NT2/D1 (cell line): ENCODE measurements at places on chromosomes 4 and X.

DNA sequence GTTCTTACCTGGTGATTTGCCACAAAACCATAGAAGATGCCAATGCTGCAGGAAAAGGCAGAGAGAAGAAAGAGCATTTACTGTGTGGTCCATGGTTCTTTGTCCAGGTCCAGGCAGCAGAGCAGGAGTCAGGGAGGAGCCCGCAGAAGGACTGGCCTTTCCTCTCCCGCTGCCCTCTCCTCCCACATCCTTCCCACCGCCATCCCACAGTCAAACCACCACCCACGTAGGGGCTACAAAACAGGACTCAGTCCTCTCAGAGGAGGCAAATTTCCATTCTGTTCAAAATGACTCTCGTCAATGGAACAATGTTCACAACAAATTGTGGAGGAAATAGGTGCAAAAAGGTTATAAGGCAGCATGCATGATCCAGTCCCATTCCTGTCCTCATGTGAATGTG lies 58.6 kb downstream of the PROM1 start:
- DNase-seq: no peak

DNA sequence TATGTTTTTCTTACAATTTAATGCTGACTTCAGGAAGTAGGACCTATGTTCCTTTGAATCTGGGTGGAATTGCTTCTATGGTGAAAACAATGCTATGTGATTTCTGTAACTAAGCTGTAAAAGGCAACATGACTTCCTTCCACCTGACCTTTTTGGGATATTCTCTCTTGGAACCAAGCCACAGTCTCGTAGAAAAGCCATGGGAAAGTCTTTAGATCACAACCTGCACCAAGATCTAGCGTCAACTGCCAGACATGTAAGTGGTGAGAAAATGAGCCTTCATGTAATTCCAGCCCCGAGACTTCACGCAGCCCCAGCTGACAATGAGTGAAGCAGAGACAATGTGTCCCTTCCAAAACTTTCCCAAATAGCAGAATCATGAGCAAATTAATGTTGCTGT lies 297.0 kb upstream of the DCAF8L1 start:
- DNase-seq: no peak

DNA sequence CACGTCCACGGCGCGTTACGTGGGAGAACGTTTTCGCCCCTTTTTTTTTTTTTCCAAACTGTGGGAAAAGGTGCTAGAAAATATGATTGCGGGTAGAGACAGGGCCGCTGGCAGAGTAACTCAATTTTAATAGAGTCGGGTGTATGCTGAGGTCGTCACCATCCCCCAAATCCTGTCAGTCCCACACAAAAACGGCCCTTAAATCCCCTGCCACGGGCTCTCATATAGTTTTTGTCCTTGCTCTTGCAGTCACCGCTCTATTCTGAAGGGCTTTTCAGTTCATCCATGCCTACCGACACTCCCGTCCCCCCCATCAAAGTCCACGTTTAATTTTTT lies 796 bp upstream of the MED14 start:
- DNase-seq: no peak

- no peak for DNase-seq
Observed at GRCh38 chrX:153728095-153728494, 3.4 kb downstream of the ABCD1 start.

DNA sequence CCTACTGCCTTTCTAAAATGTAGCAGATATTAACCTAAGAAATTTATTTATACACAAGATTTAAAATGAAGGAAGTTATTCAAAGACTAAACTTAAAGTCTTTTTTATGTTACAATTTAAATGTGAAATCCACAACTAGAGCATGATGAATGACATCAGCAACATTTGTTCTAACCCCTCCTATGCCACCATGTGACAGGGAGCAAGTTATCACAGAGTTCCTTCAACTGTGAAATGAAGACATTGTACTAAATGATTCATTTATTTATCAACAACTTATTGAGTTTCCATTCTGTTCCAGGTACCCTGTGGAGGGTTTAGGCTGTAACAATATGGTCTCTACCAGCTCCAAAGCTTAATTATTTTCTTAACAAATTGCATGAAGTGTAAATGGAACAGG lies 76.9 kb downstream of the SLC39A8 start:
- no peak for DNase-seq

DNA sequence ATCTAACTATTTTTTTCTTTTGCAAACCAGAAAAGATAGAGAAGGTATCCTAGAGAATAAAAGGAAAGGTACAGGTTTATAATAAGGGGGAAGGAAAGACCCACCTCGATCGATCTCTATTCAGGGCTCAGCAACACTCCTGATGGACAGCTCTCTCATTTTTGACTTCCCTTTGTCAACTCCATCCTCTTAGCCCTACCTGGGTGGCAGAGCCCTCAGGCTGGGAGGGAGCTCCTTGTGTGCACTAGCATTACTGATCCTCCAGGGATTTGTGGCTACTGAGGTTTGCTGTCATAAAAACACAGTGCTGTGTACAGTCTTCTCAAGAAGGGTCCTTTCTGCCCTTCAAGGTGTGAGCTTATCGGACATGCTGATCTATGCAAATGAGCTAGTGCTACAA lies 111.0 kb downstream of the MID1 start:
- no peak for DNase-seq

DNA sequence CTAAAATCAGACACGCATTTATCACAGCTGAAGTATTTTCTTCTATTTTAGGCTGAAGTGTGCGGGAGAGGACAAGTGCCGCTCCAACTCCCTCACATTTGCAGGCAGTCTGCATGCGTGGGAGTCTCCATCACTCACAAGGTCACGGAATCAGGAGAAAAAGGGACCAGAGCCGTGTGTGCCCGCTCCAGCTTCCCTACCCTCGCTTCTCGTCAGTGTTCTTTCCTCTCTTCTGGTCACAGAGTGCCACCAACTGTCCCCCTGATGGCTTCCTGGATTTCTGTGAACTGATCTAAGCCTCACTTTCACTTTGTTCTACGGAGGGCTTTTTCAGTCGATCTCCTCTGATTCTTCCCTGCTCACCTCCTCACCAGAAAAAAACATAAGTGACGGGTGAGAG lies 407.4 kb upstream of the AADAT start:
- DNase-seq: no peak

- no peak for DNase-seq
Observed at GRCh38 chrX:70174754-70175153, 2.5 kb upstream of the DGAT2L6 start.

- DNase-seq: no peak
Observed at GRCh38 chr4:183095199-183095512, 3.9 kb upstream of the WWC2 start.

DNA sequence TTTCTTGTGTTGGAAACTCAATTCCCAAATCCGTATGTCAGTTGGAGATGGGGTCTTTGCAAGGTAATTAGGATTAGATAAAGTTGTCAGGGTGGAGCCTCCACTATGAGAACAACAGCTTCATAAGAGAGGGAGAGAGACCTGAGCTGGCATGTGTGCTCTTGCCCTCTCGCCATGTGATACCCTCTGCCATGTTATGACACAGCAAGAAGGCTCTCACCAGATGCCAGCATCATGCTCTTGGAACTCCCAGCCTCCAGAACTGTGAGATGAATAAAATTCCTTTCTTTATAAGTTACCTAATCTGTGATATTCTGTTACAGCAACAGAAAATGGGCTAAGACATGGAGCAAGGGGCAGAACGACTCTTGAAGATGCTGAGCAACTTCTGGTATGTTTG lies 201.9 kb upstream of the BOD1L1 start:
- DNase-seq: no peak

- no peak for DNase-seq
Observed at GRCh38 chr4:137529432-137529831, 2.9 kb downstream of the PCDH18 start.

DNA sequence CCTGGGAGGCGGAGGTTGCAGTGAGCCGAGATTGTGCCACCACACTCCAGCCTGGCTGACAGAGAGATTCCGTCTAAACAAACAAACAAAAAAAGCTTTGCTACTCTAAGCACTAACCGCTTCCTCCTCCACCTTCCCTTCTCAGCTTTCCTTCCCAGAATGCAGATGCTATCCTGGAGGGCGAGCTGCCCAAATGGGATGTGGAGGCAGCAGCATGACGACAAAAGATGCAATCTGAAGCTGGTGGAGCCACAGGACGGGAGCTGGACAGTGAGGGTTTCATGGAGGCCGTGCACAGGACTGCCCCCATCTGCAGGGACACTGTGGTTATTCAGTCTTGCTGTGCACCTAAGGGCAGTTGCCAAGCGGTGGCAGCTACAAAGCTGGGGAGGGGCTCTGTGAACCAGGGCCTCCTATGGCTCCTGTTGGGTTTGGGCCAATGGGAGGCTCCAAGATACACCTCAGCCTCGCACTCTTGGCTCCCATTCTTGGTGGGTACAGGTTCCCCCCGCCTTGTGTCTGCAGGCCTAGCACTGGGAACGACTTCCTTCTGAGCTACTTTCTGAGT lies 47.4 kb downstream of the WDR1 start:
- no peak for DNase-seq

- no peak for DNase-seq
Observed at GRCh38 chr4:128427832-128428366, 140.3 kb upstream of the PGRMC2 start.

GRCh38 chrX:21958916-21959315 lies 18.4 kb downstream of the SMS start:
- no peak for DNase-seq

DNA sequence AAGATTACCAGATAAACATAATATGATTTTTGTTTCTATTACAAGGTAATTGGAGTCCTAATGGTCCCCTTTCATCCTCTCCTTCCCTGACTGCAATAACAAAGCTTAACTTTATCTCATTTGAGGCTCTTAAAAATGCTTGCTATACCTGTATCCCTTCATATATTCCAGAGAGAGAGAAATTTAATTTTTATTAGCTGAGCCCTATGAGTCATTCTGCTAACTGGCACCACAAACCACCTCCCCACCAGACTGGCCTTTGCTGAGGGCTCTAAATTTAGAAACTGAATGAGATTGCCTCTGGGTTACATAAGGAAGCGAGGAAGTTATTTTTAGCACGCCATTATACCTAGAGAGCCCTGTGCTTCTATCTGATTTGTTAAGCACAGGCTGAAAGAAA lies 27.4 kb downstream of the CBLL2 start:
- no peak for DNase-seq
